NCI-H345 (cell line): ENCODE measurements at places on chromosomes 12 and 14.

GRCh38 chr12:58479401-58479800 is 440.9 kb downstream of the LRIG3 start:
- DNase-seq: no peak

DNA sequence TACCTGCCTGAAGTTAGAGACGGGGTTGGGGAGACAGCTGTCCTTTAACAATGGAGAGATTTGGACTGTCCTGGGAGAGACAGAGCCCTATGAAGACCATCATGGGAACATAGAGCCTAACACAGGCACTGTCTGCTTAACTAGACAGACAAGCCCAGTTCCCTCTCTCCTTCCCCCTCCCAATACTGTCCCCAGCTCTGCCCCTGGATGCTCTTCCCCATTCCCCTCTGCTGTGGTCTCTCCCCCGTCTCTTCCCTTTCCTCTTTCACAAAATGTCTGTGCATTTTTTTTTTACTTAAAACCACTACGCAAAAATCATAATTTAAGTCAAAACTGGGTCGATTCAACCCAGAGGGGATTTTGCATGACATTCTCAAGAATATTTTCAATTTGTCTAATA is 232.9 kb downstream of the CHST11 start:
- DNase-seq: no peak

GRCh38 chr12:59134750-59135149 is 214.4 kb upstream of the LRIG3 start:
- no peak for DNase-seq

- DNase-seq: no peak
These were observed 53.1 kb downstream of the CNTN1 start for GRCh38 chr12:40745386-40745785.

DNA sequence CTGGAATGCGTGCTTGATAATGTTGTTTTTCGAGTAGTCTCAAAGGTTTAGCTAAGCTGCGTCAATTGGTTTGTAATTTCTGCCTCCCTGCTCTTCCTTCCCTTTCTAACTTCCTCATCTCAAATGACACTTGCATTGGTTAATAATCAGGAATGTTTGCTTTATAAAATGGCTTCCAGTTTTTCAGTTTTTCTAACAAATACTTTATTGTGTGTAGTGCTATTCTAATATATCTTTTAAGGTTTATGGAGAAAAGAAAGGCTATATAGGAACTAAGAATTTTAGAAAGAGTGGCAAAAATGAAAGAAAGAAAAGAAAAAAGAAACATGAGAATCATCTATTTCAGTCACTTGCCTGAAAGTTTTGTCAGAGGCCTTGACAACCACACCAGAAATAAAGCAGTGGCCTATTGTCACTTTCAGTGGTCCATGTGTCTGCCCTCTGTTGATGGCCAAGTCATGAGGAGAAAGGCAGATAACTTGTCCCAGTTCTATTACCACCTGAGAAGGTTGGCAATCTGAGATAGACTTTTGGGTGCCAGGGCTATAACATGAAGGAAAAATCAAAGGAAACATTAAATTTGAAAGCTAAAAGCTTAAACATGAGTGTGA is 221.9 kb upstream of the KITLG start:
- no peak for DNase-seq

DNA sequence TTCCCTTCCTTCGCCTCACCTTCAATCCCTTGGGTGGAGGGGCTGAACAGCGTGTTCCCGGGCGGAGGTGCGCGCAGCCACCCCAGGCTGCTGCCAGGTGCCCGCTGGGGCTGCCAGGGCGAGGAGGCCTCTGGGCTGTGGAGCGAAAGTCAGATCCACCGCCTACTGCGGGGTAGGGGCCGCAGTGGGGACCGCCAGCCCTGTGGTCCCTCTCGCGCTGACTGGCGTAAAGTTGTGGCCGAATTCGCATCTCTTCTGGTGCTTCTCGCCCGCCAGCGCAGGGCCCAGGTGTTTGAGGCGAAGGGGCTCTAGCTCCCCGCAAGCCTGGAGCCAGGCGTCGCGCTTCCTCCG is 6.9 kb upstream of the HOXC4 start:
- DNase-seq: no peak

DNA sequence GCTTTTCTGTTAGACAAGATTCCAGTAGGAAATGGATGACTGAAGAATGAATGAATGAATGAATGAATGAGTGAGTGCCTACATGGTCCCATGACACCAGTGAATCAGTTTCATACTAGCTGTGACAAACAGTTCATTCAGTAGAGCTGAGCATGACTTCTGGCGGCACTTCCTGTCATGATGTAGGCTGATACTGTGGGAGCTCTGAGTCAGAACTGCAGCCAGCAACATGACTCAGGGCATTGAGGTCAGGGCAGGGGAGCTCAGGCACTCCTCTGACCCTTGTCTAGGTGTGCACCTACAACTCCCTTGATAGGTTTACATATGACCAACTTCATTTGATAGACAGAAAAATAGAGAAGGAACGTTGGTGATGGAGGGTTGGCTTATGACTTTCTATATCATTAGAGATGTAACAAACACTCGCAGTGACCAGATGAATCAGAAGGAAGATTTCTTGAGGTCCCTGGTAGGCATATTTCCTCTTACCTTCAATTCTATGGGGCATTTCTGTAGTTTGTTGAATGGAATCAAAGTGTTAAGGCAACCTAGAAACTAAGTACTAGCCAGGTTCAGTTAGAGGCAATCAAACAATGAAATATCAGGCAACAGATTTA is 139.3 kb upstream of the ARHGAP5 start:
- DNase-seq: no peak

GRCh38 chr14:64736271-64737169 is 32.3 kb downstream of the PLEKHG3 start:
- DNase-seq: peak; percentile 93

- DNase-seq: no peak
These were observed 1822.4 kb upstream of the SEL1L start for GRCh38 chr14:83356080-83356479.

- DNase-seq: peak; percentile 68
These were observed 38.6 kb downstream of the MGST1 start for GRCh38 chr12:16385782-16386646.

DNA sequence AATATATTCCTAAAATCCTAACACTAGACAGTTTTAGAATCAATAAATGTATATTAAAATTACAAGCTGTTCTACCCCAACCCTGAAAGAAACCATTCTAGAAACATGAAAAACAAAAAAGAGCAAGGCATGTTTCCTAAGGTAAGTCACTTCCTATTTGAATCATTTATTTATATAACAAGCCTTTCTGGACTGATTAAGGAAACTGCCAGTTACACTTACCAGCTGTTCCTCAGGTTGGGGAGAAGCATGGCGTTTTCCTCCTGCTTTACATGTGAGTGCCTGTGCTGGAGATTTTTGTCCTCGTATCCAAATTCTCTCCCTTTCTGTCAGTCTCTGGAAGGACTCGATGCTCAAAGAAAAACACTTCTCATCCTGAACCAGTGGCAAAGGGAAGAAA is 183.3 kb downstream of the EFCAB11 start:
- DNase-seq: no peak

- no peak for DNase-seq
These were observed 37.1 kb downstream of the NID2 start for GRCh38 chr14:52031781-52032180.

- no peak for DNase-seq
These were observed 70.0 kb downstream of the KIF21A start for GRCh38 chr12:39372929-39373328.

DNA sequence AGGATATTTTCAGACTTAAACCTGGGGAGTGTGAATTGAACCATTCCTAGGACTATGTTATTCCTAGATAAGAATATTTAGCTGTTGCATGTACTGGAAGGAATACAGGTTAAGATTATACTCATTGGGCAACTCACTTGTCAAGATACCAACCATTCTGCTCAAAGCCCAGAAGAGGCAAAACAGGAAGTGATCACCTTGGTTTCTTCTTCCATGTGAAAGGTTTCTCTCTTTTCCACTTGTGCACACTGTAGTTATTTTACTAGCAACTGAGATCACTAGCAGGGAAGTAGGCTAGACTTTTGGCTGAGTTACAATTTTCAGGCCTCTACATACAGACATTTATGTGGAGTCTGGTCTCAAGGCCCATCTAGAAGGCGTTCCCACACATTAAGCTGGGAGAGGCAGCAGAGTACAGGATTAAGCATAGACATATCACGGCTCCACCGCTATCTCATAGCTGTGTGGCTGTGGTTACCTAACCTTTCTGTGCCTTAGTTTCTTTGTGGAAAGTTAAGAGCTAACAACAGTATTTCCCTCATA is 83.9 kb upstream of the FERMT2 start:
- no peak for DNase-seq

DNA sequence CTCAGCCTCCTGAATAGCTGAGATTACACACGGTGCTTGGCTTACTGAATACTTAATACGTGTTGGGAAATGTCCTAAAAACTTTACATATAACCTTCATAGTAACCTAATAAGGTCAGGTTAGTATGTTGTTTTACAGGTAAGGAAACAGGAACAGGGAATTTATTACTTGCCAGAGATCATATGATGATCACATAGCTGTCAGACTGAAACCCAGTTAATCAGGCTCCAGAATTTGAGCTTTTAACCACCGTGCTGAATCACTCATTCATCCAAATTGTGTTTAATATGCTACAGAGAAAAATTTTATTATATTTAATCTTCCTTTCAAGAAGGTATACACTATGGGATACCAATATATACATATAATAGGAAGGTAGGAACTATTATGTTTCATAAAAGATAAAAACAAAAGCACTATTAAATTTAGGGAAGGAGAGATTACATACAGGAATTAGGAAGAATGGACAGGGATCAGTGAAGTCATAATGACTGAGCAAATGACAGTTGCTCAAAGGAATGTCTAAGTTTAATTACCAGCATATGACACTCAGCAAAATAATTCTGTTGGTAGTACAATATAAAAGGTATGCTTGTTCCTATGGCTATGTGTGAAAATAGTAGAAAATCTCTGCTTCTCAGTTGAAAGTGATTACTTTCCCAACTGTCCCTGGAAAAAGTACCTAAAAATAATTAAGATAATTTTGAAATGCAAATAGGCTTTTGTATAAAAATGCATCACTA is 59.3 kb downstream of the HEATR5A start:
- DNase-seq: no peak

- DNase-seq: no peak
These were observed 182.3 kb downstream of the NTF3 start for GRCh38 chr12:5614256-5614655.

- DNase-seq: no peak
These were observed 515.6 kb downstream of the FOXG1 start for GRCh38 chr14:29282169-29282568.

GRCh38 chr12:59164226-59164625 is 243.9 kb upstream of the LRIG3 start:
- no peak for DNase-seq

- DNase-seq: no peak
These were observed 267.6 kb upstream of the OR4E1 start for GRCh38 chr14:21940887-21941856.

- DNase-seq: no peak
These were observed 13.8 kb downstream of the DTX1 start for GRCh38 chr12:113070117-113070906.

DNA sequence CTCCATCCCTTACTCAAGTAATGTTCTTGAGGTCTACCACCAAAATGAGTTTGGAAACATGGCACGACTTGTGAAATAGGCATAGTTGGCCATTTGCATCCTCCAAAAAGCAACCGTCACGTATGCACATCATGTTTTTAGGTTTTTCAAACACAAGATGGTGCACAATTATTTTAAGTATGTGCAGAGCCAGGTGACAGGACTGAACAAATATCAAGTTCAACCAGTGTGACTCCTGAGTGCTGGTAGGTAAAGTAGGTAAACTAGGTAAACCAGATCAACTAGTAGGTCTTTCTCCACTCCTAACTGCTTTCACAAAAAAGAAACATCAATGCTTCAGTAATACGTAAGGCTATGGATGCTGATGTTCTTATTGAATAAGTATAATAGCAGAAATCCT is 39.1 kb downstream of the FGD6 start:
- DNase-seq: no peak

DNA sequence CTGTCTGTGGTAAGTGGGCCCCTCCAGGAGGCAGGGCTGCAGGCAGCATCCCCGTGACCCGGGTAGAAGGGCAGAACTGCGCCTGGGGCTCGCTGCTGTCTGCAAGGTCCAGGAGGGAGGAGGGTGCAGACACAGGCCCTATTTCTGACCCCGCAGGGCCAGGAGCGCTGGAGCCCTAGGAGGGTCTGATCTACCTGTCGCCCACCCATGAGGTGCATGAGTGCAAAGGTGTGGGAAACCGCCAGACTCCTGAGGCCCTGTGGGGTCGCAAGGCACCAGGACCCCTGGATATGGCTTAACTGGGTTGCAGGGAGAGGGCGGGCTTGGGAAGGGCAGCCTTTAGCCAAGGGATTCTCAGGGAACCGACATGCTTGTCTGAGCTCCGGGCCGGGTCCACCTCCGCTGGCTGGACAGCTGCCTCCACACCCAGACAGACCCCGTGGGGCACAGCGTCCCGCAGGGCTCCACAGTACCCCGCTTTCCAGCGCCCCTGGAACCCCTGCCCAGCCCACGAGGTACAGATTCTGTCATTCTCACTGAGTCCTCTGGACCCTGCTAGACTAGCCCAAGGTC is 72.9 kb upstream of the TSPAN11 start:
- DNase-seq: no peak

GRCh38 chr14:68574906-68575305 is 218.0 kb downstream of the ZFP36L1 start:
- peak; percentile 7 for DNase-seq

DNA sequence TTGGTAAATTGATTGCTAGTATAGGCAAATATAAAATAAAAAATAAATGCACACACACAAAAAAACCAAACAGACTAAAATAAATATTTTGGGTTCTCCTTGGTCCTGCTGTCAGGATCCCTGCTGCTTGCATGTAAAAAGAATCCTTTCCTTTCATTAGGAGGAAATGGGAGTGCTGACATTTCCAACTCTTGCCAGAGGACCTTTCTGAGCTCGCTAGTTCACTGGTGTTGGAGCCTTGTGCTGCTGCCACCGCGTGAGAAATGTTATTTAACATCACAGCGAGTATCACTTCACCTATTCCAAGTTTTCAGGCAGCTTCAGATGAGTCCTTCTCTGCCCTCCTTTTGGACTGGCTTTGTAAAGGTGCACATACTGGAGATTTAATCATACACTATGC is 358.9 kb downstream of the NPAS3 start:
- DNase-seq: no peak

- DNase-seq: no peak
These were observed 502 bp upstream of the MBIP start for GRCh38 chr14:36320897-36321381.

DNA sequence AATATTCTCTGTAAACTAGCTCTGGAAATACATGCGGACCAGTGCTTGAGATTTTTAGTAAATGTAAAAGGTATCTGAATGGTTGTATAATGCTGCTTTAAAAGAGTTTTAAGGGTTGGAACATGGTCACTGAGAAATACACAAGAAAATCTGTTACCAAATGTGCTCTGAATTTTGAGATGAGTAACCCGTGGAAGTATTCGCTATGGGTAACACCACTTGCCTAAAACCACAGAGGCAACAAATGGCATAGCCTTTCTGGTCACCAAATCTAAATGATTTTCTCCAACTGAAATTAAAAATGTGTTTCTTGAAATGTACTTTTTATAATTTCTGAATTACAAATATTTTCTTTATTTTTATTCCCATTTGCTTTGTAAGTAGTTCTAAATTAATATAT is 745.7 kb downstream of the DIO2 start:
- no peak for DNase-seq

- no peak for DNase-seq
These were observed 69.7 kb downstream of the WASHC3 start for GRCh38 chr12:101992091-101992490.
